RCC 7860 (cell line): ENCODE measurements at places on chromosomes 11 and 22.

GRCh38 chr11:68923614-68924013 is 19.9 kb downstream of the IGHMBP2 start:
- no peak for DNase-seq

GRCh38 chr22:40627612-40628011 is 8.9 kb downstream of the MRTFA start:
- no peak for DNase-seq

GRCh38 chr22:26453812-26454500 is 24.9 kb downstream of the ASPHD2 start:
- no peak for DNase-seq

GRCh38 chr11:88508418-88508758 is 170.9 kb upstream of the CTSC start:
- DNase-seq: no peak

DNA sequence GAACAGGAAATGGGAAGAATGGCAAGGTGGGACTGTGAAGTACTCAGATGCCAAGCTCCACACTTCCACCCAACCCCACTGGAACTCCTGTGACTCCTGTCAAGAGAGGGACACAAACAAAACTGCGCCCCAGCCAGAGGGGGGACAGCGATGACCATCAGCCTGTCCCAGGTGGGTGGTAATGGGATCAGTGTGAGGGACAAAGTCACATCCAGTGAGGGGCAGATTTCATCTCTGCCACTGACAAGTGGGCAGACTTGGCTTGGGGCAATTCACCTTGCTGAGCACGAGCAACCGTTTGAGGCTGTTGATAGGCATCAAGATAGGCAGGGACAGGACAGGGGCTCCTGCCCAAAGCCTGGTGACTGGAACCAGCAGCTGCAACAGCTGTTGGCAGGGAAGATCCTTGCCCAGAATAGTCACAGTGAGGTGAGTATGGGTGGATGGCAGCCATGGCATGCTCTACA is 105.4 kb upstream of the PITPNB start:
- DNase-seq: no peak

DNA sequence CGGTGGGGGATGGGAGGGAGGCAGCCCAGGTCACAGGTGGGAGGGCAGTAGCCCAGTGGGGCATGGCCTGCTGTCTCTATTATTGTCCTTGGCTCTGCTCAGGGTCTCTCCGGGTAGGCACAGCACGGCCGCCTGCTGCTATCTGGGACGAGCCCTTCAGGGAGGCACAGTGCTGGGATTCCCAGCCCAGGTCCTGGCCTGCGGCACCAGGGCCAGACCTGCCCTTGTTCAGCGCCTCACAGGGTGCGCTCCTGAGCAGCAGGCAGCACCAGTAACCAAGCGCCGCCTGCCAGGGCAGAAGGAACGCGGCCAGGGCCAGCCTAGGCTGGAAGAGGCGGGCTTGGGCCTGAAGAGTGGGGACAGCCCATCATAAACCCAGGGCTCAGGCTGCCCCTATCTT is 151.0 kb downstream of the MPPED1 start:
- DNase-seq: no peak

- DNase-seq: peak; percentile 16
These were observed 80.8 kb downstream of the ME3 start for GRCh38 chr11:86591631-86592030.
